ENCODE measurements at places on chromosomes 2 and 18.

DNA sequence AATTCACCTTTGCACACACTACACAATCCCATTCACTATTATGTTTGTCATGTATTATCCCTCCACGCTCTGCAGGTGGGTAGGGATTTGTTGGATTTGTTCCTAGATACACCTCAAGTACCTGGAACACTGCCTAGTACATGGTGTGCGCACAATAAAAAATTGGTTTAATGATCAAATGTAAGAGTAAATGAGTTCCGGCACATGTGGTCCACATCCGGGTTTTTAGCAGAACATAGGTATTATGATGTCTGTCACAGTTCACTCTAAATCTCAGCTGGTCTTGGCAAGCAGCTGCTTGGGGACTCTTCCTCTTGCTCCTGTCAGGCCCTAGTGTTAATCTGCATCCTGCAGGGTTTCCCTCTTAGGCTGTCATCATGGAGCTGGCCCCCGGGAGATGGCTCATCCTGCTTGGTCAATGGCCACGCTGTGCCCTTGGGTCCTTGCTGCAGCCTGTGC is 21.8 kb upstream of the IL1R1 start:
- H3K27me3 ChIP-seq: no peaks in the 10 kb centered on the region
- no peak overlapping the region for H3K27ac ChIP-seq
- H3K36me3 ChIP-seq: no peaks in the 10 kb centered on the region
- no peak overlapping the region for H3K4me3 ChIP-seq
- no peak for DNase-seq
- peaks cover 20% of the 10 kb centered on the region for H3K4me1 ChIP-seq

GRCh38 chr2:240462073-240462706 is 26.7 kb downstream of the GPC1 start:
- no peaks in the 10 kb centered on the region for H3K27me3 ChIP-seq
- DNase-seq: no peak
- H3K36me3 ChIP-seq: peaks cover 10% of the 10 kb centered on the region
- H3K27ac ChIP-seq: no peak overlapping the region
- no peak overlapping the region for H3K4me3 ChIP-seq

DNA sequence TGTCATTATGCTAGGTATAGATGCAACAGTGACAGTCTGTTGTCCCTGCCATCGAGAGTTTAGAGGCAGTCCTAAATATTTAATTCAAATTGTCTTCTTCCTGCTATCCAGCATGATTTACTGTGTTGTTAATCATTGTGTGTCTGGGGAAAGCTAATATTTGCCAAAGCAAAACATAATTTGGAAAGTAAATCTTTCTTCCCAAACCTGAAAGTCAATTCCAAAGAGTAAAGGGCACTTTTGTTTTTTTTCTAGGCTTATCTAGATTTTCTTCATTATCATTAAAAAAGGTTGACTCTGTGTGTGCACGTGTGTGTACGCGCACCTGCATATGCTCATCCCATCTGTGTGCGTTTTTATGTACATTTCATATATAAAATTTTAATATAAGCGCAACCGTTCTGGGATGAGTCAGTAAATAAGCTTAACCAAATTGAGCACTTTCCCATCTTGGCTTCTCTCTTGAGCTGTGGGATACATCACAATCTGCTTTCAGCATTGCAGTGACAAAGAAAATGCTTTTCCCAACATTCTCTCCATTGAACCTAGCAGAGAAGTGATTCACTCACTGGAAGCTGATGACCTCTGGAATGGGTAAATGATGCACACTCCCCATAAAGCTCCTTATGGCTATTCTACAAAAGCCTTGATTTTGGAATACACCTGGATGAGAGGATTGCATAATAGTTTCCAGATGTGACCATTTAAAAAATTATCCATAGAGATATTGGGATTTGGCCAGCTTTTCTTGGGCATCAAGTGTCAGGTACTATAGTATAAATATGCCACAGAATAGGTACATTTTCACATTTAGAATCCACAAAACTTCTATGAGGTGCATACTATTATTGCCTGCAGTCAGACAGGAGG is 488.4 kb downstream of the ADCYAP1 start:
- no peak overlapping the region for H3K4me3 ChIP-seq
- peaks cover 12% of the 10 kb centered on the region for H3K36me3 ChIP-seq
- H3K4me1 ChIP-seq: peaks cover 27% of the 10 kb centered on the region
- no peak for DNase-seq
- no peak overlapping the region for H3K27ac ChIP-seq

DNA sequence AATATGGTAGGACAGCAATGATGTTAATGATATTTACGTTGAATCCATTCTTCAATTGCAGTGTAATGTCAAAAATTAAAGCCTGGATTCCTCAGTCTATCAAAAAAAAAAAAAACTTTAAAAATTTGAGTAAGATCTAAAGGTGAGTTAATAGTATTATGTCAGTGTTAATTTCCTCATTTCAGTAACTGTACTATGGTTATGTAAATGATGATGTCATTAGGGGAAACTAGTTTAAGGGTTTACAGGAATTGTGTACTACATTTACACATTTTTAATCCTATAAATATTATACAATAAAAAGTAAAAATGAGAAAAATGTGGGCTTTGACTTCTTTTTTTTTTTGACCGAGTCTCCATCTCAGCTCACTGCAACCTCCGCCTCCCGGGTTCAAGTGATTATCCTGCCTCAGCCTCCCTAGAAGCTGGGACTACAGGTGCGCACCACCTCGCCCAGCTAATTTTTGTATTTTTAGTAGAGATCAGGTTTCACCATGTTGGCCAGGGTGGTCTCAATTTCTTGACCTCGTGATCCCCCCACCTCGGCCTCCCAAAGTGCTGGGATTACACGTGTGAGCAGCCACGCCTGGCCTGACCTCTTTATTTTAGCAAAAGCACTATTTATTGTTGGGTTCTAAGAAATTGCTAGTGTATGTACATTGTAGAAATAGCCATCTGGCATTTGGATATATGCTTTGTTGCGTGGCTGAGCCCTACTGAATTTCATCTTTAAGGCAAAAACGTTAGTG is 106.5 kb downstream of the XIRP2 start:
- no peaks in the 10 kb centered on the region for H3K4me1 ChIP-seq
- H3K36me3 ChIP-seq: no peaks in the 10 kb centered on the region
- DNase-seq: no peak
- H3K27me3 ChIP-seq: no peaks in the 10 kb centered on the region

- no peaks in the 10 kb centered on the region for H3K4me1 ChIP-seq
- H3K27me3 ChIP-seq: no peaks in the 10 kb centered on the region
These were observed 926.9 kb downstream of the TSN start for GRCh38 chr2:122682356-122682755.

All from PC-9 (cell line).